Progenitor cell of endocrine pancreas (in vitro differentiated cells): ENCODE measurements at places on chromosomes 5 and 9. TPM values are rescaled to one million over a fixed set of nuclear protein-coding genes. Genes with fewer than 3 reads are reported as not detected.

The TMEM215 gene
- total RNA-seq, result not detected in 2 replicates

GRCh38 chr5:135743181-135743580, 91.3 kb upstream of the SLC25A48 start:
- DNase-seq, result no peak

DNA sequence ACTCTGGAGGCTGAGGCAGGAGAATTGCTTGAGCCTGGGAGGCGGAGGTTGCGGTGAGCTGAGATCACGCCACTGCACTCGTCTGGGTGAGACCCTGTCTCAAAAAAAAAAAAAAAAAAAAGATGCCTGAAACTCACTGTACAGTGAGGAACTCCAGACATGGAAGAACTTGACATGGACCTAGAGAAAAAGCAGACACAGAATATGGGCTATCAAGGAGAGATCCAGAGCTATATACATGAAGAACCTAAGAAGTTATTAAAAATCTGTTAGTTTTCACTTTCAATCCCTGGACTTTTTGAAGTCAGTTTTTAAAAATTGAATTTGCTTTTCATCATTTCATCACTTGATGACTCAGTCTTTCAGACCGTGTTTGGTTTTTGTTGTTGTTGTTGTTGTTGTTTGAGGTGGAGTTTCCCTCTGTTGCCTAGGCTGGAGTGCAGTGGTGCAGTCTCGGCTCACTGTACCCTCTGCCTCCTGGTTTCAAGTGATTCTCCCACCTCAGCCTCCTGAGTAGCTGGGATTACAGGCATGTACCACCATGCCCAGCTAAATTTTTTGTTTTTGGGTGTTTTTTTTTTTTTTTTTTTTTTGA, 20.3 kb downstream of the PAIP2 start:
- no peak for DNase-seq

DNA sequence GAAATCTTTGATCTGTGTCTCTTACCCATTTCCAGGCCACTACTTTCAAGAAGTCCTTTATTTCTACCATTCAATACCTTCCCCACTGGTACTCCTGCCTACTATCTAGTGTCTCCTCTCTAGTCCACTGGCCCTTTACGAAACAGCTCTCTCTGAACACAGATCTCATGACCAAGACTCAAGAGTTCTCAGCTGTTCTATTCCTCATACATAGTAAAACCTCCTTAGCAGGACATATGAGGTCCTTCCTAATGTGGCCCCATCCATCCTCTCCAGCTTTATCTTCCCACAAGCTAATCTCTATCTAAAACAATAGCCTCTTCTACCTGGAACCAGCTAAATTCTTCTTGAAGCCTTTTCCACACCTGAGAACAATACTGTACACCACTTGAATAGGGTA, 2.6 kb downstream of the TEX10 start:
- no peak for DNase-seq

GRCh38 chr5:132054697-132055440, 5.6 kb upstream of the IL3 start:
- DNase-seq, result no peak
